ENCODE measurements at places on chromosomes 16 and 17.
A peak's percentile ranks its signal among the peaks of the same experiment; 100 is the strongest.

- no peak for DNase-seq
These were observed 15.8 kb upstream of the CAVIN1 start for GRCh38 chr17:42438600-42439567.

- peak; percentile 77 for DNase-seq
These were observed 887 bp upstream of the LASP1 start for GRCh38 chr17:38868817-38869525.

- DNase-seq = no peak
These were observed 3.3 kb upstream of the CLTC start for GRCh38 chr17:59616253-59616920.

DNA sequence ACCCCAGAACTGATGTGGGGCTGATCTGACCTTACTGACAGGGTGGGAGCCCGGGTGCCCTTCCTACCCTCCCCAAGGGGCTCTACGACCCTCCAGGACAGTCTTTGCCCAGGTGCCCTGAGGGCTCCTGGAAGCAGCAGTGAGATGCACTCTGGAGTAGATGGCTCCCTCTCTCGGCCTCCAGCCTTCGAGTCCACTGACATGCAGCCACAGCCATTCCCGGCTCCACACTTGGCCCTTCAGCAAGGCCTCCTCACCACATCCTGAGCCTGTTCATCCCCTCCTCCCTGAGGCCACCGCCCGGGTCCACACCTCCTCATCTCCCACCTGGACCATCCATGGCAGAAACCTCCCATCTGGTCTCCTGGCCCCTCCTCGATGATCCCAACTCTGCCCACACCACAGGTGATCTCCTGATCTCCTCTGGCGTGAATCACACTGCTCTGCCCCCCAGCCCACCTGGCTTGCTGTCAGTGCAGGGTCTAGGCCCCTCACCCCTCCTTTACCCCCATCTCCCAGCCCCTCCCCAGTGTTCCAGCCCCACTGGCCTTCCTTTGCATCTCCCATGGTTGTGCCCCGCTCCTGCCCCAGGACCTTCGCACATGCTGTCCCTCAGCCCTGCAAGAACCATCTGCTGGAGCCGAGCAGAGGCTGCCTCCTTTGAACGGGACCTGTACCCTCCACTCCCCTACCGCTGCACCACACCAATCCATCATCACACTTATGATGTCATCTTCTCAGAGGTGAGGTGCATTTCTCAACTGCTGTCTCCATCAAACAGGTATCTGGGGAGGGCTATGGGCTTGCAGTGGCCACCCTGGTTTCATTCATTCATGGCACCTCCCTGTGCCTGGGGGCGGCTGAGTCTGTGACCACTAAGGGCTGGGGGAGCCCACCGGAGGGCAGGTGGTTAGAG lies 44.7 kb downstream of the SOCS1 start:
- no peak for DNase-seq

DNA sequence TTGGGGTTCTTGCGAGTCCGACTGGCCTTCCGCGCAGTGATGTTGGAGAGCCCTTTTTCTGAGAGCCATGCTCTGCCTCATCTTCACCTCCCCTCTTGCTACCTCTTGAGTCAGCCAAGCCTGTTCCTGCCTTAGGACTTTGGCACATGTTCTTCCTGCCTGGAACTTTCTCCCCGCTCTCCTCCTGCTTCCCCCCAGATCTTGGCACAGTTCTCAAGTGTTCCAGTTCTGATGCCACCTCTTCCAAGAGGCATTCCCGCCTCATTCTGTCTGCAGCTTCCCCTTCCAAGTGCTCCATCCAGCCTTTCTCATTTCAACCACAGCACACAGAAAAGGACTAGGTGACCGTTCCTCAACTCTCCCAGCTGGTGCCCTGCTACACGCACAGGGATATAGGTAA lies 7.7 kb downstream of the AKAP1 start:
- DNase-seq = no peak

DNA sequence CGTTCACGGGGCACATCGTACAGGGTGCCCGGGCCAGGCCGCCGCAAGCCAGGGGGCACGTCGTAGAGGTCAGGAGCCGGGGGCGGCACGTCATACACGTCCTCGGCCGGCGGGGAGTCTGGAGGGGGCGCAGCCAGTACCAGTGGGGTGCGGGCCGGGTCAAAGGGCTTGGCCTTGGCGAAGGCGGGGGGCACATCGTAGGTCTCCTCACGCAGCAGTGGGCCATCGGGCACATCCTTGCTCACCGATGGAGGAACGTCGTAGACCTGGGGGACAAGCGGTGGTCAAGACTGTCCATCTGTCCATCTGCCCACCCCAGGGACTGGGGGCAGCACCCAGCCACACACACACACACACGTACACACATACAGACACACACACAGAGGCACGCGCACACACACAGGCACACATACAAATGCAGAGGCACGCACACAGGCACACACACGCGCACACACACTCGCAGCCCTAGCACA lies 15.7 kb downstream of the BCAR1 start:
- DNase-seq = no peak

GRCh38 chr17:41844971-41845370 lies 7.3 kb downstream of the KLHL10 start:
- DNase-seq = no peak

DNA sequence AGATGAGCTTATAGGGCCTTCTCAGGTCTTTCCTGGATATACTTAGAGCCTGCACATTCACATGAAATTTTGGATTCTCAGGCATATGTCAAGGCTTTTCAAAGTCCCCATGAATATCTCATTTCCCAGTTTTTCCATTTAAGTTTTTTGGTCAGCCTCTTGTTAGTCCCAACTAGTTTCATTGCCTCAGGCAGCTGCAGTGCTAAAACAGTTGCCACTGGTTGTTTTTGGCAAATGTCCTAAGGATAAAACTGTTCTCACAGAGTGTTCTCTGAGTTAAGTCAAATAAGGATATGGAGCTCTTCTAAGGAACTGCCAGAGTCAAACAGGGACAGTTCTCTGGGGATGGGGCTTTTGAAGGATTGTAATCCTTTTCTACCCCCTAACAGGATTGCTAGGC lies 39.9 kb upstream of the ABCC11 start:
- DNase-seq = no peak

- DNase-seq = no peak
These were observed 5.1 kb downstream of the CLEC16A start for GRCh38 chr16:10949424-10949970.

DNA sequence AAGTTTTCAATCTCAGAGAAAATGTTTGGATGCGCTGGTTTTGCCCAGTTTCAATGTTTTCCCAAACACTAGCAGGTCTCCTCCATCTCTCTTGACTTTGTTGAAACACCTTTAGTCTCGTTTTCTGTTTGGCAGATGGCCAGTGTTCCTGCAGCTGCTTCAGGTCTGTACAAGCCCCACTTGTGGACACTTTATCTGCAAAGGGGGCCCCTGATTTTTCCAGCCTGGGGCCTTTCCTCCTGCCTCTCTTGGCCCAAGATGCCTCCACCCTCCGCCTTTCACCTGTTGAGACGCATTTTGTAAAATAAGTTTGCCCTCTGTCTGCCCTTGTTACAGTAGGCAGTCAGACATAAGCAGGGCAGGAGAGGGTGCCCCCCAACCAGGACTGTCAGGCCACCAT lies 21.8 kb upstream of the PRM1 start:
- peak; percentile 4 for DNase-seq

DNA sequence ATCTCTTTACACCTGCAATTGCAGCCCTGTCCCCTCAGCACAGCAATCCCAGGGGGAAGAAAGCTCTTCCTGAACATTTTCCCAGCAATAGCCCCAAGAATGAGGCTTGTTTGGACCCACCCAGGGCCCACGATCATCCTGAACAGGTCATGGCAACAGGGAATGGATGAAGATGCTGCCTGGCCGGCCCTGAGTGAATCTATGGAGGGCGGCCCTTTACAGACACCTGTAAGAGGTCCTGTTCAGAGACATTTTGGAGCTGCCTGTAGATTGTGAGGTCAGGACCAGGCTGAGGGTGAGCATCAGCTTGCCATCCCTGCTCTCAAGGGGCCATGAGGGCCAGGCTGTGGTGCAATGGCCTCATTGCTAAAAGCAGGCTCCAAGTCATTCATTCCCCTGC lies 69.1 kb downstream of the COG7 start:
- no peak for DNase-seq

All from NCI-H748 treated with DMSO at 0.1 percent for 48 hours (cell line).